GM03348 (cell line): ENCODE measurements at places on chromosomes 1 and 21.
A peak's percentile ranks its signal among the peaks of the same experiment; 100 is the strongest.

GRCh38 chr1:109801791-109802135 lies 38.0 kb upstream of the EPS8L3 start:
- DNase-seq, result no peak

GRCh38 chr1:223364685-223365382 lies 858 bp upstream of the SUSD4 start:
- no peak for DNase-seq

- DNase-seq, result no peak
These were observed 153.6 kb downstream of the HIVEP3 start for GRCh38 chr1:41765152-41765551.

GRCh38 chr1:81600363-81600762 lies 200.4 kb upstream of the ADGRL2 start:
- no peak for DNase-seq

GRCh38 chr1:93616996-93617669 lies 64.5 kb downstream of the BCAR3 start:
- DNase-seq, result no peak

- DNase-seq, result no peak
These were observed 84.8 kb upstream of the GNG4 start for GRCh38 chr1:235734335-235734734.

GRCh38 chr1:209324901-209325871 lies 258.3 kb upstream of the CAMK1G start:
- no peak for DNase-seq

DNA sequence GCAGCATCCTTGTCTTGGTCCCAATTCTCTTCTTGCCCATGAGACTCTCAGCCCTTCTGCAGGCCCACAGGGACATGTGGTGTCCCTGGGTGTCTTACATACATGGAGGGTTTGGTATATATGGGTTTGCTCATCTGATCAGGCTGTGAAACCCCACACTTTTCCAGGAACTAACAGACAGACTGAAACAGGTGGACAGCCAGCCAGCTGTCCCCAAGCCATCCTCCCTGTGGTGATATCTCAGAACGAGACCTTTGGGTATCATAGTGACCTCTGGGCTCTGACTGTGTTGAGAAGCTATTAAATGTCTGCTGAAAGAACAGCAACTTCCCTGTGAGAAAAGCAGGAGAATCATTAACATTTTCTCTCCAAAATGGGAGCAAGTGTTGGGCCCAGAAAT lies 115.5 kb upstream of the PAXBP1 start:
- DNase-seq, result no peak

DNA sequence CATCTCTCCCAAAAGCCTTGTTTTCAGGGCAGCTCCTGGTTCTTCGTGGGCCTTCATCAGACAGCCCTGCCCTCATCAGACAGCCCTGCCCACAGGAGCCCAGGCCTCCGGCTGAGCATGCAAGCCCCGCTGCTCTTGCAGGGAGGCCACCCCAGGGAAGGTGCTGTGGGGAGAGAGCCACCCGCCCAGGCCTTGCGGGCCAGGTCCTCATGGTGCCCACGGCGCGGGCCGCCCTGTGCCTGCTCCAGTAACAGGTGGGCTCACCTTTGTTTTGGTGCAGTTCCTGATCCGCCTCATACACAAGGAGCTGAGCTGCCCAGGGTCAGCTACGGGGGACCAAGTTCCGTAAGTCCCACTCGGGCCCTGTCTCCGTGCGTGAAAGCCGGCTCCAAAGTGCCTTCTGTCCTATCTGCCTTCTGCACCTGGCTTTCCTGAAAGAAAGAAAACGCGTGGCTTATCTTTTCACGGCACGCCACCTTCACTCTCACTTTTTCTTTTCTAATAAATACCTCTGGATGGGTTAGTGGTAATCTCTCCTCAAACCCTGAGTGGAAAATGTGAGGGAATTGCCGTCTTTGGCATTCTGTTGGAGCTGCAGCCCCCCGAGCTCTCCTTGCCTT lies 65.9 kb downstream of the SLC37A1 start:
- no peak for DNase-seq

- DNase-seq, result no peak
These were observed 71.5 kb downstream of the IFI44 start for GRCh38 chr1:78721136-78721535.

DNA sequence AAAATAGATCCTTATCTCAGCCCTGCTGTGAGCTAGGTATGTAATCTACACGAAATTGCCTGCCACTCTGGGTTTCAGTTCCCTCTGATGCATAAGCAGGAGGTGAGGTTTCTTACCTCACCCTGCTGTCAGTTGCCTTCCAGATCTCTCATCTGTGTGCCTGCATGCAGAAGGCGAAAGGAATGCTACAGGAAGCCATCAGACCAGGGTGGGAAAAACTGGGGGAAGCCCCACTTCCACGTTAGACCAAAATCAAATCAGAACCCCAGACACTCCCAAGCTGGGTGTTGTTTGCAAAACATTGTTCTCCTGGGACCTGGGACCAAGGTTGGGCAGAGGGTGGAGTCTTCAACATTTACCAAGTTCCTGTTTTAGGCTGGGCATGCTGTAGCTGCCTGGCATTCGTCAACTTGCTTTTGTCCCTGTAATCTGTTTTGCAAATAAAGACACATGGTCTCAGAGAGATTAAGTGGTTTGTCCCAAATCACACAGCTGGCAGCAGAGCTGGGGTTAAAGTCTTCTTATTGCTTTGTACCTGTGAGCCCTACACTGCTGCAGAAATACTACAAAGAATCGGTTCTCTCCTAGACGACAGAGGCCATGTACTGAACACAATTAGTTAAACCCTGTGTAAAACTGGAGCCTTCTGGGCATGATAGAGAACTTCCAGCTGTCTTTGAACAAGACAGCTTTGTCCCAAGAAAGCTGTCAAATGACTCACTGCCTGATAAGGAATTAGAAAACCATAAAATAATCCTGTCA lies 389.7 kb upstream of the RUNX1 start:
- DNase-seq, result no peak

GRCh38 chr1:186014370-186015037 lies 280.3 kb downstream of the HMCN1 start:
- DNase-seq, result peak; percentile 22

DNA sequence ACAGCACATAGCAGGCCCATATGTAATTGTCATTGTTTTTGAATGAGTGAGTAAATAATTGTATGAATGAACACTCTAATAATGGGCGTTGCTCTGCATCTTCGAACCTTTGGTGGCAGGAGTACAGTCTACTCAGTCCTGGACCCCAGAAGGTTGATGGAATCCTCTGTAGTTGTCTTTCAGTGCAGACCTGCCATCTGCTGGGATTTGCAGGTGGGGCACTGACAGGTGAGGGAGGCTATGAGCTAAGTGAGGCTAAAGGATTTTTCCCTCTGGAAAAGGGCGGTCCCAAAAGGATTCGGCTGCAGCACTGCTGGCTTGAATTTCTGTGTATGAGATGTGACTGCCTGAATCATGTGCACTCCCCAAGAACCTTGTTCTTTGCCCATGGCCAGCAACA lies 53.4 kb downstream of the PLXNA2 start:
- DNase-seq, result no peak

DNA sequence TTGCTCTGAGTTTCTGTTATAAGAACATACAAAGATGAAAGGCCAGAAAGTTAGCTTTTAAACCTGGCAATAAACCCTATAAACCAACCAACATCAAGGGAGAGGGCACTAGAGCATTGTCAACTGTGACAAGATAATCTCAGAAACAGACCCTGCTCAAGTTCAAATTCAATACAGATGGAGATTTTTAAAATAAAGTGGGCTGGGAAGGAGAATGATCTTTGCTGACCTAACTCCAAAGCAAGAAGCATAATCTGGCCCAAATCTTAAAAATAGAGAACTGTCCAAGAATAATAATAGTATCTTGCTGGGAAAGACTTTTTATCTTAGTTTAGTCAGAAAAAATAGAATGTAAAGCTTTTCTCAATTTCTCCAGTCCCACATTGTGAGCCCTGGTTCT lies 485.5 kb downstream of the DISC1 start:
- no peak for DNase-seq

DNA sequence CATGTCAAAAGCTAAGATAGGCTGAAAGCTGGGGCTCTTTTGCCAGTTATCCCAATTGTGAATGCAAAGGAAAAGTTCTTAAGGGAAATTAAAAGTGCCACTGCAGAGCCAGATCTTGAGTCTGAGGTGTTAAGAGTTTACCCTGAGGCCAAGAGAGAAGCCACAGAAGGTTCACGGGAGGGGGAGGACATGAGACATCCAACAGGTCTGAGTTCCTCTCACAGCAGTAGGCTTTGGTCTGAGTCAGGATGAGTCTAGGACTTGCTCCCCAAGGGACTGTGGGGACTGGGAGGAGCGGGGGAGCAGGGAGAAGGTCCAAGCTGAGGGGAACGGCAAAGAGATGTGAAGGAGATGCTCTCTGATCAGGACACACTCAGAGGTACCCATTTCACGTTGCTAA lies 411.2 kb upstream of the CAMK1G start:
- DNase-seq, result no peak

DNA sequence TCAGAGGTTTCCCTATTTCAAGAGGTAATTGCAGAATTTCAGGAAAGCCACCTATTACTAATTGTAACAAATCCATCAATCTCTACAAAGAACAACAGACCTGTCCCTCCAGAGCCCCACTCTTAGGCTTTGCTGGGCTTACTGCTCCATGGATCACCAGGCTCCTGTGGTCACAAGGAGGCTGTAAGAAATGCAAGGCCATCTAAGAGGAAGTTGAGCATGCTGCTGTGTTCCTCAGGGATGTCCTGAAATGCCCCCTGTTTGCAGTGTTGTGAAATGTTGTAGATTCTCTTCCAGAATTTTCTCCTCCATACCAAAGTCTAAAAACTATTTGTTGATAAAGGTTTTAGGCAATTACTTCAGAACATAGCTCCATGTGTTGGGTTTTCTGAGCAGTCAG lies 24.4 kb upstream of the DUSP23 start:
- peak; percentile 5 for DNase-seq

GRCh38 chr21:21688889-21689288 lies 690.7 kb downstream of the NCAM2 start:
- peak; percentile 20 for DNase-seq

DNA sequence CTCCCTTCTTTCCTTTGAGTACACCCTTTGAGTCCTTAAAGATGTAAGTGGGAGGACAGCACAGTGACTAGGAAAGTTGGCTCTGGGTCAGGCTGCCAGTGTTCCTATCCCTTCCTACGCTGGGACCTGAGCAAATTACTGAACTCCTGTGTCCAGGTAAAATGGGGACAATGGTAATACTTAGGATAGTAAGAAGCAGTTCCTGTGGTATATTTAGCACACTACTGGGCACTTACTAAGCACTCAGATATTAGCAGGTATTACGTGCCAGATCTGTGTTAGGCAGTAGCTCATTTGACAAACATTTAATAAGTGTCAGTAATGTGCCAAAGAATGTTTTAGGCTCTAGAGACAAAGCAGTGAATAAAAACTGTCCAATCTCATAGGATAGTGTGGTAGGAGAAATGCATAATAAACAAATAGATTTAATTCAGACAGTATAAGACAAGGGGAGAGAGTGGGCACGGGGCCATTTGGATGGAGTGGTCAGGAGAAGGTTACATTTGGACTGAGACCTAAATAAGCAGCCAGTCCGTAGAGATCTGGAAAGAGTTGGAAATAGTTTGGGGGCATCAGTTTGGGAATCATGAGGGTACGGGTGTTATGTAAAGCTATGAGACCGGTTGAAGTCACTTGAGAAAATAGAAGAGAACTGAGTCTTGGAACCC lies 26.2 kb upstream of the ZFP69B start:
- DNase-seq, result no peak

DNA sequence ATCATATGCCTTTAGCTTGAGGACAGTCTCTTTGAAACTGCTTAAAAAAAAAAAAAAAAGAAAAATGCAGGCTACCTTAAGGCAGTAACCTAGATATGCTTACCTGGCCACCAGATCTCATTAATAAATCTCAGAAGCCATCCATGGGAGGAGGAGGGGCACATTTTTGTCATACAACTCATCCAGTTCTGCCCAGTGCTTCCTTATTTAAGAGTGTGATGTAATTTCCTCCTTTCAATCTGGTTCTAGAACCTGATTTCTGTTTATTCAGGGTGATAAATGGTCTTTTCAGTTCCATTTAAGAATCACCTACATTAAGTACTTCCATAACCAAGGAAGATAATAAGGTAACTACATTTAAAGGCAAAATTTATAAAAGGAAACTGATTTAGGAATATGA lies 6.1 kb downstream of the ERRFI1 start:
- DNase-seq, result peak; percentile 29

DNA sequence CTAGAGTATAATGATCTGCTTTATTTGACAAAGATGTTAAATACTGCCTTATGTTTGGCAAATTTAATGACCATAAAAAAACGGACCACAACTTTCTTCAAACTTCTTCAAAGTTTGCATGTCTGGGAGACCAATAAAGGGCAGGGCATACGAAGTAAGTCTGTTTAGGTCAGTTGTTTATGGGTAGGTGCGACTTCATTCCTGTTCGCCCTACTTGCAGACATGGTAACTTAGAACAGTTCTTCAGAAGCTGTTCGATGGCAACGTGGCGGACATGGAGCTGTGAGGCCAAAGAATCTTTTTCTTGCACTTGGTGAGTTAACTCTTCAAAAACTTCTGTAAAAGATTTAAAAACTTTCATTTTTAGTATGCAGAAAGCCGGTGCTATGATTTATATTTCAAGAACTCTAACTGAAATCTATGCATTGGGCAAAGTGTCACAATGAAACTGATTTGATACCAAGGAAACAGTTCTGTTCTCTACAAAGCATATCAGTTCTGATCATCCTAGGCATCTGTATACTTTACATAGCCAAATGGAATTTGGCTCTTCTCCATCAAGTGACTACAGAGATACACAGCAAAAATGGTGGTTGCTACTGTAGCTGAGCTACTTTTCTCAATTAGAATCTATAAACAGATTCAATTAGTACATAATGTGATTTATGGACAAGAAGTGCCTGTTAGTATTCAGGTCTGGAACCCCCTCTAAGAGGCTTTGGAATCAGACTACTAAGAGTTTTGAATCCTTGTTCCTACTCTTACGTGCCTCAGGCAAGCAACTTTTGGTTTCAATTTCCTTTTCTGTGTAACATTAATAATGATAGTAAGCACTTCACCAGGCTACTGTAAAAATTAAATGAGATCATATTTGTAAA lies 25.7 kb downstream of the C21orf91 start:
- DNase-seq, result peak; percentile 36

DNA sequence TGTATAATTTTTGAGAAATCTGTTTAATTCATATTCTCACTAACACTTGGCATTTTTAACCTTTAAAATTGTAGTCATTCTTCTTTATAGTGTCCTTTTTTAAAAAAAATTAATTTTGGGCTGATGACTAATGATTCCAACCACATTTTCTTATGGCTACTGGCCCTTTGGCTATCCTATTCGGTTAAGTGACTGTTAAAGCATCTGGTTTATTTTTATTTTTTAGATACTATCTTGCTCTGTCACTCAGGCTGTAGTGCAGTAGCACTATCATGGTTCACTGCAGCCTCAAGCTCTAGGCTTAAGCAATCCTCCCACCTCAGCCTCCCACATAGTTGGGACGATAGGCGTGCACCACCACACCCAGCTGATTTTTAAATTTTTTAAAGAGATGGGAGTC lies 723.2 kb upstream of the CXADR start:
- DNase-seq, result no peak

- DNase-seq, result no peak
These were observed 24.4 kb upstream of the FAM89A start for GRCh38 chr1:231064418-231064817.

- DNase-seq, result no peak
These were observed 245.3 kb downstream of the PLPP3 start for GRCh38 chr1:56334047-56334446.

GRCh38 chr21:45982758-45983648 lies 1.4 kb downstream of the COL6A1 start:
- peak; percentile 33 for DNase-seq

GRCh38 chr1:14273811-14274210 lies 324.7 kb upstream of the KAZN start:
- no peak for DNase-seq
